ENCODE measurements at places on chromosomes 6 and 20.

DNA sequence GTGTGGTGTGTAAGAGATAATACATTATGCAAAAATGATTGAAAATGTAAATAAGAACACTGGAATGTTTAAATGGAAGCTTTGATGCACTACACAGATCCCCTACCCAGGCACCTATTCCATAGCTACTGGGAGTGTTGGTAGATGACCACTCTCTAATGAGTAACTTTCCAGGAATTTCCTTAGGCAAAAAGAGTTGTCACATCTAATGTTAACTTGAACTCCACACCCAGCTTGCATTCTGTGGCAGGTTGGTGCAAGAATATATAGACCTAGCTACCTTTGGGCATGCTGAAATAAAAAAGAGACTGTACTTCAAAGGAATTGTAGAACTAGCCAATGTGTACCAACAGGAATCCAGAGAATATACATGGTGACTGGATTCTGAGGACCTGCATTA, 1254.2 kb upstream of the EYS start:
- no peak for DNase-seq

GRCh38 chr6:114897536-114897935, 554.7 kb upstream of the HS3ST5 start:
- DNase-seq: no peak

DNA sequence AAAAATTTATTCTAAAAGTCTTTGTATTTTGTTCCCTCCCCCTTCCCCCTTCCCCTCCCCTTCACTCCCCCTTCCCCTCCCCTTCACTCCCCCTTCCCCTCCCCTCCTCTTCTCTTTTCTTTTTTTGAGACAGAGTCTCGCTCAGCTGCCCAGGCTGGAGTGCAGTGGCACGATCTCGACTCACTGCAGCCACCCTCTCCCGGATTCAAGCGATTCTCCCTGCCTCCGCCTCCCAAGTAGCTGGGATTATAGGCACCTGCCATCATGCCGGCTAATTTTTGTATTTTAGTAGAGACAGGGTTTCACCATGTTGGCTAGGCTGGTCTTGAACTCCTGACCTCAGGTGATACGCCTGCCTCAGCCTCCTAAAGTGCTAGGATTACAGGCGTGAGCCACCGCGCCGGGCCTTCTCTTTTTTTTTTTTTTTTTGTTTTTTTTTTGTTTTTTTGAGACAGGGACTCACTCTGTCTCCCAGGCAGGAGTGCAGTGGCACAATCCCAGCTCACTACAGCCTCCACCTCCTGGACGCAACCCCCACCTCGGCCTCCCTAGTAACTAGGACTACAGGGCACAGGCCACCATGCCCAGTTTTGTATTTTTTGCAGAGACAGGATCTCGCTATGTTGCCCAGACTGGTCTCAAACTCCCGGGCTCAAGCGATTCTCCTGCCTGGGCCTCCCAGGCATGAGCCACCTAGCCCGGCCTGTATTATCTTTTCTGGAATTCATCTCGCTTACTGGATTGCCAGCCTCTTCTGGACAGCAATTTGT, 1.1 kb upstream of the AFG1L start:
- DNase-seq: no peak

GRCh38 chr6:87724983-87725811, 23.2 kb upstream of the AKIRIN2 start:
- DNase-seq: no peak

DNA sequence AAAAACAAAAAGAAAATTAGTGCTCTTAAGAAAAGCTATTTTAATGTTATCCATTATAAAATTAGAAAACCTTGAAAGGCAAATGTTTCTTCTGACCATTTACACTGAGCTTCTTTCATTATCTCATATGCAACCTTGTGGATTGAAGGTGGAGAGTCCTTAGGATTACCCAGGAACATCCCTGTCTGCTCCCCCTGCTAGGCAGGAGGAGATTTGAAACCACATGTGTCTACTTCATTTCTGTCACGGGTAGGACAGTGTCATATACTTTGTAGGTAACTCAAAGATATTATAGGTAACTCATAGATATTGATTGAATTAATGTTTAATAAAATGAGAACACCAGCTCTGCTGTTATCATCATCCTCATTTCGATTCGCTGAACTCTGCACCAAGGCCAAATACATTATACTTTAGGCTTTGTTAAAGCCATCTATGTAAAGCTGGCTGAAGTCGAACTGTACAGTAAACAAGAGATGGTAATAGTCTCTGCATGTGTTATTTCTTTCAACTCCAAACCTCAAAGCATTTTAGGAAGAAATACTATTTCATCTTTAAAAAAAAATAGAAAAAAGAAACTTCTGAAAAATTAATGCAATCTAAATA, 49.5 kb downstream of the HDAC2 start:
- DNase-seq: no peak

DNA sequence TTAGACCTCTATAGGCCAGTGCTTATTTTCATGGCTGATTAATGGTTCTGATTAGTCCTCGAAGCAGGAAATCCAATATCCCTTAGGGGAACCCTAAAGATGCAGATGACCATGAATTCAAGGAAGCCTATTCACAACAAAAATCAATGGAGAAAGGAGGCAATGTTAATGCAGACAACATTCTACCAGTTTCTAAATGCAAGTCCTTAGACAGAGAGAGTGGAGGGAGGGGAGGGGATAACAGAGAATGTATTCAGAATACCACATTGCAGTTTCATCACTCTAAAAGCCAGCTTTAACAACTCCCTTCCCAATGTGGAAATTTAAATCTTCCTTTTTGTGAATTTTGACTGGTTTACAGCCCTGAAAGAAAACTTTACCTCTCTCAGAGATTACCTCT, 87.1 kb upstream of the POU3F2 start:
- DNase-seq: no peak

DNA sequence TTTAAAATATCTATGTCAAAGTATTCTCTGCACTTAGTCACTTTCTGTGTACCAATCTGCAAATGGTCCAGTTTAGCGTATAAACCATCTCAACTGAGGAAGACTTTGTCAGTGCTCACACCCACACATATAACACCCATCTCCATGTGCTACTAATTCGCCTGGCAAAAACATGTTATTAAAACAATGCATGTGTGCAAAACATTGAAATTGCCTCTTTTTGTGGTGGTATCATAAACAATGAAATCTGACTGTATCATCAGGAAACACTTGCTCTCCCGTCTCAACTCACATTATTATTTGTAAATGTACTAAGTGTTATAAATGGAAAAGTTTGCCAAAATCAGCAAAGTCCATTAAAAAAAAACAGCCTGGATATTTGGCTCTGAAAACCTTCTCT, 105.9 kb upstream of the FOXC1 start:
- DNase-seq: no peak

GRCh38 chr20:46331611-46332361, 23.5 kb upstream of the CDH22 start:
- no peak for DNase-seq

All from putamen (tissue), 1 donor.